ENCODE measurements at places on chromosomes 16 and 17.

GRCh38 chr16:7861891-7862582 lies 529.4 kb downstream of the RBFOX1 start:
- DNase-seq = no peak

- no peak for DNase-seq
Measured at GRCh38 chr16:89326721-89327120, 109.2 kb downstream of the ZNF778 start.

DNA sequence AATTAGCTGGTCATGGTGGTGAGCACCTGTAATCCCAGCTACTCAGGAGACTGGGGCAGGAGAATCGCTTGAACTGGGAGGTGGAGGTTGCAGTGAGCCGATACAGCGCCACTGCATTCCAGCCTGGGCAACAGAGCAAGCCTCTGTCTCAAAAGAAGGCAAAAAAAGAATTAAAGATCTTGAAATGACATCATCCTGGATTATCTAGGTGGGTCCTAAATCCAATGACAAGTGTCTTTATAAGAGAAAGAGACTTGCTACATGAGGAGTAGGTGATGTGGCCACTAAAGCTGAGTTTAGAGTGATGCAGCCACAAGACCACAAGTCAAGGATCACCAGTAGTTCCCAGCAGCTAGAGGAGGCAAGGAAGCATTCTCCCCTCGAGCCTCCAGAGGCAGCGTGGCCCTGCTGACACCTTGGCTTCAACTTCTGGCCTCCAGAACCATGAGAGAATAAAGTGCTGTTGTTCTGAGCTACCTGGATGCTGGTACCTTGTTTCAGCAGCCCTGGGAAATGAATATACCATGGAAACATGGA lies 15.8 kb downstream of the CIITA start:
- no peak for DNase-seq

- DNase-seq = no peak
Measured at GRCh38 chr16:81601008-81601428, 156.4 kb downstream of the CMIP start.

All from NCI-H1048 (cell line).